Cardiac muscle cell (in vitro differentiated cells and primary cell): ENCODE measurements at places on chromosomes 6 and 20. TPM values are rescaled to one million over a fixed set of nuclear protein-coding genes. Genes with fewer than 3 reads are reported as not detected.

GRCh38 chr6:45576648-45577624 is 199.2 kb upstream of the SUPT3H start:
- H3K4me3 ChIP-seq, result no peak overlapping the region
- no peaks in the 10 kb centered on the region for H3K27me3 ChIP-seq
- no peak overlapping the region for H3K27ac ChIP-seq
- no peaks in the 10 kb centered on the region for H3K36me3 ChIP-seq
- H3K4me1 ChIP-seq, result peaks cover 10% of the 10 kb centered on the region

DNA sequence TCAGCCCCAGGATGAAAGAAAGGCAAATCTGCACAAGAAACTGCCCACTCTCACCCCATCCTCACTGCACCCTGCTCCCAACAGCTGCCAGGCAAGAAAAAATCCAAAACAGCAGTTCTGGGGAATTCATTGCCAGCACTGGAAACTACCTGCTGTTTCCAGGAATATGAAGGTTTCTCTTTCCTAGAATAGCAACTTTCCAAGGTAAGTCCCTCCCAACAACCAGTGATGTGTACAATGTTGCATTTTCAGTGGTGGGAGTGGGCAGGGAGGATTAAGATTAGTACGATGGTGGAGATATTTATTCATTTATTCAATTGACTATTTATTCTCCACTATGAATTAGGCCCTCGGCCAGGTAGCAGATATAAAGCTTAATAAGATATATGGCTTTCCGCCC is 10.2 kb upstream of the HLA-DOB start:
- no peak overlapping the region for H3K27ac ChIP-seq
- H3K4me1 ChIP-seq, result no peaks in the 10 kb centered on the region
- peaks cover 14% of the 10 kb centered on the region for H3K27me3 ChIP-seq
- no peak overlapping the region for H3K4me3 ChIP-seq
- no peaks in the 10 kb centered on the region for H3K36me3 ChIP-seq
- DNase-seq, result no peak

DNA sequence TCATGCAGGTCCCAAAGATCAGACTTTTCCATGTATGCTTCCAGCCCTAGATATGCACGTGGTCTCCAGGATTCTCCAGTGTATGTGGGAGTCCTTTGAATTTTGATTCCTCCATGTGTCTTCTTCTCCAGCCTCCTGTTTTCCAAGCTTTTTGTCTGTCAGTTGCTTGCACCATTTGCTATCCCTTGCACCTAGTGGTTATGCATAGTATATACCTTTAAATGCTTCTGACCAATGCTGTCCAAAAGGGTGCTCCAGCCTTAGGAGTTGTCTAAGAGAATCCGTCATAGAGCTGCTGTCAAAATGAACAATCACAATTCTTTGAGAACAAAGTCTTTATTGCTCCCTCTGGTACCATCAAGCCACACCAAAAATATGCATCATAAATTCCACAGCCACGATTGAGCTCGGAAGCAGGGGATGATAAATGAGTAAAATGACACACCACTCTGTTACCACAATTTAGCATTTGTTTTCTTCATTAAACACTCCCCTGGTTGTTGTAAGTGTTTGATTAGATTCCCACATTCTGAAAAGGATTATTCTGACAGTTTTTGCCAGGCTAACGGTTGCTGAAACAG is 706.2 kb upstream of the GJE1 start:
- no peaks in the 10 kb centered on the region for H3K27me3 ChIP-seq
- no peaks in the 10 kb centered on the region for H3K36me3 ChIP-seq
- no peaks in the 10 kb centered on the region for H3K4me1 ChIP-seq
- no peak overlapping the region for H3K27ac ChIP-seq
- no peak for DNase-seq

GRCh38 chr6:129453073-129453472 is 256.9 kb downstream of the ARHGAP18 start:
- no peak overlapping the region for H3K27ac ChIP-seq
- peaks cover 3% of the 10 kb centered on the region for H3K36me3 ChIP-seq
- DNase-seq, result no peak
- H3K4me3 ChIP-seq, result no peak overlapping the region
- no peaks in the 10 kb centered on the region for H3K27me3 ChIP-seq
- H3K4me1 ChIP-seq, result no peaks in the 10 kb centered on the region

Gene TFAP2B
- total RNA-seq, result not detected in 2 replicates

DNA sequence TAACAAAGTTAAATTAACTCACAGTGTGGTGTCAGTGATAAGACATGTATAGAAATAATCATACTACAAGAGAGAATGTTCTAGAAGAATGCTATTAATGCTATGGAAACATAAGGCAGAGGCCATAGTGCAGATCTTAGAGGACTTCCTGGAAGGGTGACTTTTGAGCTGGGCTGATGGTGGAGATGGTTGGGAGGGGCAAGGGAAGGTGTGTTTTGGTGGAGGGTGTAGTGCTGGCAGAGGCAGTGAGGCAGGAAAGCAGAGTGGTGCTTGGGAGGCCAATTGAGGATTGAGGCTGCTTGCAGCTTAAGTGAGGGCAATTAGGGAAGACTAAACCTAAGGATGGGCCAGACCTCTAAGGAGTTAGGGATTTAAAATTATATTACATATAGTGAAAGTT is 58.5 kb upstream of the FNDC1 start:
- no peaks in the 10 kb centered on the region for H3K36me3 ChIP-seq
- no peak overlapping the region for H3K27ac ChIP-seq
- DNase-seq, result no peak
- peaks cover 3% of the 10 kb centered on the region for H3K4me1 ChIP-seq
- no peak overlapping the region for H3K4me3 ChIP-seq
- H3K27me3 ChIP-seq, result no peaks in the 10 kb centered on the region

DNA sequence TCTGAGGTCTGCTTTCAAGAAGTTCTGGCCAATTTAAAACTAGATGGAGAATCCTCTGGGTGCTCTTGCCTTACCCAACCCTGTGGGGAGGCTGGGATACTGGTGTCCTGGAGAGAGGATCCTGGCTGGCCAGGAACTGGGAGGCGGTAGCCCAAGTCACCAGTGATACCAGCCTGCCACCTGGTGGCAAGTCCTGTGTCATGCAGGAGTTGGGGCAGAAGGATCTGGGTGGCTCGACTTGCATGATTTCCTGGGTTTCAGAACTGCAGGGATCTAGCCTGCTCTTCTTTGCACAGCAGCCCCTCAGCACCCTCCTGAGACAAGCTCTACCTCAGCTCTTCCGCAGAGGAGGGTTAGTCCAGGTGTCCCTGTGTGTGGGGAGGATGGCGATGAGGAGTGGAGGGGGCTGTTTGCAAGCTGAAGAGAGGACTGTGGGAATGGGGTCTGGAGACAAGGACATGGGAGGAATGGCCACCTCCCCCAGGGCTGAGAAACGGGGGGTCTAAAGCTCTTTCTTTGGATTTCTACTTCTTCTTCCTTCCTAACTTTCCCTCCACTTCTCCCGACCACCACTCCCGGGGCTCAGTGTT is 4.2 kb downstream of the KCNK17 start:
- H3K27me3 ChIP-seq, result peaks cover 50% of the 10 kb centered on the region
- H3K4me3 ChIP-seq, result no peak overlapping the region
- DNase-seq, result peak; percentile 81
- no peak overlapping the region for H3K27ac ChIP-seq
- no peaks in the 10 kb centered on the region for H3K4me1 ChIP-seq

Gene TAGAP
- total RNA-seq, result not detected in 2 replicates

Gene L3MBTL1
- total RNA-seq, result 30.7 and 115 TPM in 2 replicates

DNA sequence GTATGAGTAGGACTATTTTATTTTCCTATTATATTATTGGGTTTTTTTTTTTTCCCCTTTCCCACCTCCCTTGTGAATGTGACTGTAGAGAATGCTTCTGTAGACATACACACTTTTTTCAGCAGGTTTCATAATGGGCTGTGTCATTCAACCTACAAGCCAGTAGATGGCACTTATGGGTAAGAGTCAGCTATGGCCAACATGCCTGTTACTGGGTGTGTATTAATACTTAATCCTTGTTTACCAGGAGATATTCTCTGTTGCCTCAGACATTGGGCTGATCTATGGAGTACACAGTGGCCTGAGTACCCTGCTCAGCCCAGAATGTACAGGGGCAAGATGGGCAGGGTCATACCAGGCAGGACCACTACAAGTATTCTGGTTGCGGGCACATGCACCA is 382.5 kb downstream of the EPHA7 start:
- peak; percentile 39 for DNase-seq
- H3K4me3 ChIP-seq, result no peak overlapping the region
- H3K36me3 ChIP-seq, result no peaks in the 10 kb centered on the region
- no peaks in the 10 kb centered on the region for H3K27me3 ChIP-seq
- no peak overlapping the region for H3K27ac ChIP-seq
